ENCODE measurements at places on chromosomes 2 and 18.

DNA sequence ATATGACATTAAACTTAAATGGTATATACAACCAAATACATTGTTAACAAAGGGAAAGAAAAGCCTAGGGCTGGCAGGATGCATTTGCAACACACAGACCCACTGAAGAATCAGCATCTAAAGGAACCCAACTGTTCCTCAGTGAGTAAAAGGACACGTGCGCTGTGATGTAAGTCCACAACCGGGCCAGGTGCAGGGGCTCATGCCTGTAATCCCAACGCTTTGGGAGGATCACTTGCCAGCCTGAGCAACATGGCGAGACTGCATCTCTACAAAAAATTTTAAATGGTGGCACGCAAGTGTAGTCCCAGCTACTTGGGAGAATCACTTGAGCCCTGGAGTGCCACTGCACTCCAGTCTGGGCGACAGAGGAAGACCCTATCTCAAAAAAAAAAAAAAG lies 3.9 kb downstream of the DTNB start:
- no peak for DNase-seq

- no peak for DNase-seq
Measured at GRCh38 chr18:41992066-41992465, 37.0 kb downstream of the PIK3C3 start.

GRCh38 chr2:109243526-109244303 lies 114.7 kb downstream of the SH3RF3 start:
- no peak for DNase-seq

GRCh38 chr2:109279243-109279860 lies 150.3 kb downstream of the SH3RF3 start:
- no peak for DNase-seq

Measured in GM04504 (cell line).